Renal pelvis (tissue), 12 donors: ENCODE measurements at places on chromosomes 7 and 10. TPM values are rescaled to one million over a fixed set of nuclear protein-coding genes. Genes with fewer than 3 reads are reported as not detected.

- no peak for DNase-seq
These were observed 150.4 kb downstream of the PDE1C start for GRCh38 chr7:31919678-31920369.

GRCh38 chr7:24244554-24244953 lies 39.4 kb upstream of the NPY start:
- DNase-seq: no peak

GRCh38 chr7:55917771-55918170 lies 30.5 kb downstream of the ZNF713 start:
- no peak for DNase-seq

GRCh38 chr10:127257395-127257794 lies 61.0 kb upstream of the INSYN2A start:
- DNase-seq: no peak

- no peak for DNase-seq
These were observed 40.7 kb downstream of the KDM7A start for GRCh38 chr7:140136073-140136472.

DNA sequence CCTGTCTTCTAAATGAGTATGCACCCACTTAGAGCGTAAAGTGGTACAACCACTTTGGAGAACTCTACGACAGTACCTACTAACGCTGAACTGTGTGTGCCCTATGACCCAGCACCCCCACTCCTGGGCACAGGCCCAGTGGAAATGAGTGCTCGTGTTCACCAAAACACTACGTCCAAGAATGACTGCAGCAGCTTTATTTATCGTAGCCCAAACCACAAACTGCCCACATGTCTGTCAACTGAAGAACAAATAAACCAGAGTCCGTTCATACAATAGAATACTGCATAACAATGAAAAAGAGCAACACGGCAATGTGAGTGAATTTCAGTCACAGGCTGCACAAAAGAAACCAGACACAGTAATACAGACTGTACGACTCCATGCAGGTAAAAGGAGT lies 35.4 kb downstream of the TLL2 start:
- DNase-seq: no peak

- no peak for DNase-seq
These were observed 166.2 kb upstream of the ASAH2 start for GRCh38 chr10:50417486-50417885.

GRCh38 chr10:4780782-4781181 lies 45.2 kb upstream of the AKR1E2 start:
- DNase-seq: no peak

- DNase-seq: no peak
These were observed 101.7 kb upstream of the SLC26A5 start for GRCh38 chr7:103547451-103548284.

DNA sequence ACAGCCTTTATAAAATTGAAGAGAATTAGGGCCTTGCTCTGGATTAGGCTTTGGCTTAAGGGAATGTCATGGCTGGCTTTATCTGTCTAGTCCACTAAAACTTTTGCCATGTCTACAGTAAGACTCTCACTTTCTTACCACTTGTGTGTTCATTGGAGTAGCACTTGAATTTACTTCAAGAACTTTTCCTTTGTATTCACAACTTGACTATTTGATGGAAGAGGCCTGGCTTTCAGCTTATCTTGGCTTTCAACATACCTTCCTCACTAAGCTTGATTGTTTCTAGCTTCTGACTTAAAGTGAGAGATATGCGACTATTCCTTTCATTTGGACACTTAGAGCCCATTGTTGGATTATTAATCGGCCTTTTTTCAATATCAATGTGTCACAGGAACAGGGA lies 96.1 kb downstream of the TPST1 start:
- DNase-seq: no peak

DNA sequence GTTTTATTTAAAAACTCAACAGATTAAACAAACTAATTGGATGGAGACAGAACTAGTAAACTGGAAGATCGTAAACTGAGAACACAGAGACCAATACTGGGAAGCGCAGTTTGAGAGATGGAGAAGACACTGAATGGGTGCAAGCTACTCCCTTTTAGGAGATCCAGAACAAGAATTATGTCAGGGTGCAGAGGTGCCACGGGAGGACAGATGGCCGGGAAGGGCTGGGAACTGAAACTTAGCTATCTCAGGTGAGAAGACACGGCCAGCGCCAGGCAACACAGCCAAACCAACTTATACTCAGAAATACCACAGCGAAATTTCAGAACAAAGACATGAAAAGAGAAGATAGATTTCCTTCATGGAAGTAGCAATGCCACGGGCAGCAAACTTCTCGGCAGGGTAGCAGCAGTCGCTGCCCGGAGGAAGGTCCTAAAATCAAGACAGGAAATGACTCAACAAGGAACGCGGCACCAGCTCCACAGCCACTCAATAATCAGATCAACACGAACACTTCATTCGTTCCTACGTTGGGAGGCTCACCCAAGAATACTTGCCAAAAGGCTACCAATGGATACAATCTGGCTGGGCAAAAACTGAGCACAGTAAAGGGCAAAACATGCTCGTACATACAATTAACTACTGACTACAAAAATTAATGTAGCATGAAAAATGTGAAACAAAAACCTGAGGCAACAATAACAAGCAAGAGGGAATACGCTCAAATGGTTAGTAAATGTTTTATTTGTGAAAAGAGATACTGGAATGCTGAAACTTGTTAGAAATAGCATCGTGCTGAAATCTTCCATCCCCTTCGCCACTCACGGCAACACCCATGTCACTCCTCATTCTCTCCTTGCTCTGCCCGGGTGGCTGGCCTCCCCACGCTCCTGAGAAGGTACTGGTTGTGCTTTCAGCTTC lies 2.2 kb upstream of the LRRC27 start:
- DNase-seq: peak; percentile 58

- no peak for DNase-seq
These were observed 318.9 kb downstream of the AHR start for GRCh38 chr7:17617380-17617779.

GRCh38 chr10:97047083-97047736 lies 138.5 kb downstream of the SLIT1 start:
- DNase-seq: no peak

DNA sequence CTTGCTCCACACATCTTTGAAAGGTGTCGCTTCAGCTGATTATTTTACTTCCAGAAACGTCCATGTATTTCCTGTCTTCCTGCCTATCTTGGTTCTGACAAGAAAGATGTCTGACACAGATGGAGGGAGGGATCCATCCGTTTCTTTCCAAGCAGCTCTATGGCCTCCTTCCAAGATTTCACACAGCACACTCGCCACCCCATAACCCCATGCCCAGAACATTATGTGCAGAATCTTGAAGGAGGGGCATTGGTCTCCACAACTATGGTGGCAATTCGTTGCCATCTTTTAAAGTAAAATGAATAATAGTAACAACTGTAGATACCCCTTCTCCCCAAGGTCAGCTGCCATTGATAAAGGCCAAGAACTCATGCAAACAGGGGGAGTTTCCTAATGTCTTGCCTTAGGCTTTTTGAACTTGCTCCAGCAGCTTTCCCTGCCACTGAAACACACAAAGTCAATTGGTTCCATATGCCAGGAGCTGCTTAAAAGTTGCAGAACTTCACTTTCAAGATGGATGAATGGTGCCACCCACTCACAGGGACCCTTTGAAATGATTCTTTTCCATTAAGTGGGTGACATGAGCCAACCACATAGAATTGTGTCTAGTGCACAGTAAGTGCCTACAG lies 60.0 kb downstream of the VSTM4 start:
- DNase-seq: no peak

Gene DLX6
- polyA plus RNA-seq: not detected

Gene SEMA3E
- polyA plus RNA-seq: 2.0 TPM

Gene MMP21
- polyA plus RNA-seq: 0.20 TPM

Gene CCDC3
- 16.1 TPM for polyA plus RNA-seq
